ENCODE measurements at places on chromosomes 2 and 18.
A peak's percentile ranks its signal among the peaks of the same experiment; 100 is the strongest.

DNA sequence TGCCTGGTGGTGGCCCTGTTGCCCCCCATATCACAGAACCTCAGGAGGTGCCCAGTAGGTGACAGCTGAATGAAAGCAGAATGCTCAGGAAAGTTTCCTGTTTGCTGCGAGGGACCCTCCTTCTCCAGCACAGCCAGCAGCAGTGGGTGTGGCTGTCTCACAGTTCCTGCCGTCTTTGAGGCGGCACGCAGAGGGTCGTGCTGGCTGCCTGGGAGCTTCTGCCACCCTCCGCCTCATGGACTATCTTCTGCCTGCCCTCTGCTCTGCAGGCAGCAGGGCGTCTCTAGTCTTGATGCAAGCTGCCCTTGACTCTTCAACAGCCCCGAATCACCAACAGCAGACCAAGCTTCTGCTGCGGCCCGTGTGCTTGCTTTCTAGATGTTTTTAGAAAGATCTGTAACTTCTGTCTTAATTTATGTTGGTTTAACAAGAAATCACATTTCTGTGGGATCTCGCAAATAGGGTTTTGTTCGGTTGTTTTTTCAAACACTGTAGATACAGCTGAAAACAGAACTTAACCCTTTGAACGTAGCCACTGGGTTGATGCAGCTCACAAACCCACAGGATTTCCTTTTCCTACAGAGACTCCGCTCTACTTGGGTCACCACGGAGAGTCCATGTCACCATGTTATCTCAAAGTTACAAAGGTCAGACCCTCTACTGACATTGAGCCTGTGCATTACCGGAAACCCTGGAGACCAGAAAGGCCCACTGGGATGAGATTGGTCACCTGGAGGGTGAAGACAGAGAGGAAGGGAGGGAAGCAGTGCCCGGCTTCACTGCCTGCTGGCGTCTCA is 144.9 kb downstream of the ACOXL start:
- no peak for DNase-seq

DNA sequence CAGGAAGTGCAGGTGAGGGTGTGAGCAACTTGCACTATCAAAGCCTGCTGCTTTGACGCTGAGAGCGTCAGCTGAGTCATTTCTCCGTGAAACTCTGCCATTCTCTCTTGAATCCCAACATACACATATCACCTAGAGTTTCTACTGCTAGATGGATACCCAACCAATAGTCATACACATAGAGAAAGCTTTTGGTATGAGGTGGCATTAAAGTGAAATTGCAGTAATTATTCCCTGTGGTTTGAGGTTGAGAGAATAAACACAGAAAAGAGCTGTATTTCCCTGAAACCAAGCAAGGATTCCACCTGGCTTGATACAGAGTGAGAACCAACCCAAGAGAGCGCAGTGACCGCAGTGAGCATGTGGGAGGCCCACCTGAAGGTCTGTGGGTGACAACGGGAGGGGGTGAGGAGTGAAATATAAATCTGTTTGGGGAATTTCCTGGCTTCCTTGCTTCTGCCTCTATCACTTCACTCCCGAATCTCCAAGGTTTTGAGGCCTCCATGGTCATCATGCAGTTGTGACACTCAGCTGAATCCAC is 28.8 kb upstream of the TMEM18 start:
- DNase-seq: no peak

- peak; percentile 14 for DNase-seq
Measured at GRCh38 chr2:222915092-222915957, 54.5 kb downstream of the ACSL3 start.

GRCh38 chr2:118013221-118013723 is 598 bp downstream of the CCDC93 start:
- peak; percentile 54 for DNase-seq

- no peak for DNase-seq
Measured at GRCh38 chr18:10315522-10315921, 138.9 kb upstream of the APCDD1 start.

DNA sequence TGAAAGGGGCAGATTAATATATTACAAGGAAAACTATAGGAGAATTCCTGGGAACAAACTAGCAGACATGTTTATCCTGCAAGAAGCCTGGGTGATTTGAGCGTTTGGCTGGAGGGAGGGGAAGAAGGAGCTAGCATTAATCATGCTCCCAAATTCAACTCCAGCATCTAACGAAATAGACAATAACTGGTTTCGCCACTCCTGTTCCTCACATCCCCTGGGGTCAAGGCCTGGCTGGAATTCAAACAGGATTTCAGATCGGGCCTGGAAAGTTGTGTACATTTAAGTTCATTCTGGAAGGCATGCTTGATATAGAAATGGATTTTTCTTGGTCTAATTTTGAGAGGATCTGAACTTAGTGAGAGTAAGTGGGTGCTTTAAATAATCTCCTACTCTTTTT is 126.1 kb upstream of the CTAGE1 start:
- no peak for DNase-seq

DNA sequence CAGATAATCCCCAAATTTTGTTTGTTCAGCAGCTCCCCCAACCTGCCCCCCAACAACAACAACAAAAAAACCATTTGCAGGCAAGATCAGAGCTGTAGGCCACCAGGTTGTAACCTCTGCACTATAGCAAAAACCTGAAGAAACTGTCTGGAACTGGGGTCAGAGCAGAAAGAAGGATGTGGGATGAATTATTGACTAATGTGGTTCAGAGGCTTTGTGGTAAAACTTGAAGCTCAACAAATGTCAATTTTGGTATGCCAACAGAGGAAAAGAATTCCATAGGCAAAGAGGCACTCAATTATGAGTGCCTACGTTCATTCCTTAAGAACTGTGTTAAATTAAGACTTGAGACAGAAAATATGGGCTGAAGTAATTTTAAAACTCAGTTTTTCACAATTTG is 255.1 kb downstream of the STK39 start:
- no peak for DNase-seq

GRCh38 chr18:61921621-61922235 is 28.9 kb upstream of the RNF152 start:
- DNase-seq: no peak

DNA sequence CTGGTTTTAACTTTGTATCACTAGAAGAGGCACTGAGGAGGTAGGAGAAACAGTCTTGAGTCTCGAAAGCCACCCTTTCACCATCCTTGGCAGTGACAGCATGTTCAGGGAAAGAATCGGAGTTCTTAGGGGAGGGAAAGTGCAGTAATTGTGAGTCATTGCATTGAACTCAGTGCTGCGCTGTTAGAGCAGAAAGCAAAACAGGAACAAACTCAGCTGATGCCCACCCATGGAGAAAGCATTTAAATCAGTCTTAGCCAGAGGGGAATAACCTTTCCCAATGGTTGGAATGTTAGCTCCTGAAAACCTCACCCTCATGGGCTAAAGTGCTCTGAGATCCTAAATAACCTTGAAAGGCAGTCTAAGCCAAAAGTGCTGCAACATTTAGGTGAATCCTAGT is 845.6 kb upstream of the CNTNAP5 start:
- DNase-seq: no peak

- DNase-seq: no peak
Measured at GRCh38 chr18:62085756-62086155, 101.1 kb downstream of the PIGN start.

DNA sequence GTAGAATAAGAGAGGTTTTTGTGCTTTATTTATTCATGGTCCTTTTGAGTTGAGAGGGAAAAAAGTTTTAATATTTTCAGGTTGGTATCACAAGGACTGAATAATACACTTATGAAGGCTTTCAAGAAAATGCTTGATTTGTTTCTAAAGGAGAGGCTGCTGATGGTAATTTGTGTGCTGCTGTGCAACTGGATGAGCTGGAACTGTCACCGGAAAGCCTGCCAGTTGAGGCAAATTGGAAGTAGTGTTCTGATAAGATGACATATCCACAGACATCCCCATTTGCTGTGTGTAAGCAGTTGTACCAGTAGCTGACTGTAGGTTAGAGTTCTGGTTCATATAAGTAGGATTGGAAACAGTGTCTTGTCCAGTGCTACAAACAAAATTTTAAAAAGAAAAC is 21.6 kb upstream of the CACNB4 start:
- no peak for DNase-seq

DNA sequence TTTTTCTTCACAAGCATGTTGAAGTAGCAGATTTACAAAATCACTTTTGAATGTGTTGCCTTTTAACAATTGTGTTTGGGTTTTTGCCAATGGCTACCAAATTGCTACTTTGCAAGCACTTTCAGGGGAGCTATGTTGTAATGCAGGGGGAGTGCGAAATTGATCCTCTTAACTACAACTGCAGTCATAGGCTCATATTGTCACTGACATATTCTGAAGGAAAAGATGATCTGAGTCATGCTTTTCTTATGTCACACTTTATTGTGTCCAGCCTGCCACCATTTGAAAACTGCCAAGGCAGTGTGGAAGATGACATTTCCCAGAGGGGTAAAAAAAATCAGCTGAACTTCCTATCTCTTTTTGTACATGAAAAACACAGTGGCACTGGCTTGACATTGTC is 74.9 kb downstream of the GPD2 start:
- DNase-seq: no peak

- no peak for DNase-seq
Measured at GRCh38 chr2:17303054-17303453, 215.2 kb downstream of the RAD51AP2 start.

GRCh38 chr2:104790100-104790811 is 63.7 kb upstream of the POU3F3 start:
- no peak for DNase-seq

Data from AG08395 (cell line).